ENCODE measurements at places on chromosomes 7 and 10.

DNA sequence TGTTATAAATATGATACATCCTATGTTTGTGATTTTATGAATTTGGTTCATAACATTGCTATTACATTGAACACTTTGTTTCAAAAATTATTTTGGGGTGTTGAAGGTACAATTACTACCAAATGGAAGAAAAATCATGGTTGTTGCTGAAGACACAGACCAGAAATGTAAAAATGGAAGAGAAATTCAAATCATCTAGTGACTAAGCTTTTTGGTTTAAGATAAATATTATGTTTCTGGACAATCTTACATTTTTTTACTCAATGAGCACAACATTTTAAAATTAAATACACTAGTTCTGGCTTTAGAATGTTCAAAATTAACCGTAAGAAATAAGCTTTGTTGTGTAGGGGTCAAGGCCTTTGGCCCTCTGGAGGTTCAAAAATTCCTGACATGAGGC, 82.7 kb downstream of the GNAT3 start:
- no peak for DNase-seq

DNA sequence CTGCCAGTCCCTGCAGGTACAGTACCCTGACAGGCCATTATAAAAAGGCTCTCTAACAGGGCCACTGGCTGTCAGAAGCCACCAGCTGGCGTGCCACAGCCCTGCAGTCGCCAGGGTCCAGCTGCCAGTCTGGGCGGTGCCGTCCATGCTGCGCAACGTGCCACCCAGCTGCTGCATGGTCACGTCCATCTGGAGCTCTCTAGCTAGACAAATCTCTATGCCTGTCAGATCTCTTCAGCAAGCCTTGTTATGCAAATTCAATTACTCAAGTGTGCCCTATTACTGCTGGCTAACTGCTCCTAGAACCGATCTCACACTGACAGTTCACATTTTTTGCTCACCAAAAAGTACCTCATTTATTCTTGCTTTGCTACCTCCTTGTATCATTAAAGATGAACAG, 75.9 kb downstream of the HIBADH start:
- no peak for DNase-seq

DNA sequence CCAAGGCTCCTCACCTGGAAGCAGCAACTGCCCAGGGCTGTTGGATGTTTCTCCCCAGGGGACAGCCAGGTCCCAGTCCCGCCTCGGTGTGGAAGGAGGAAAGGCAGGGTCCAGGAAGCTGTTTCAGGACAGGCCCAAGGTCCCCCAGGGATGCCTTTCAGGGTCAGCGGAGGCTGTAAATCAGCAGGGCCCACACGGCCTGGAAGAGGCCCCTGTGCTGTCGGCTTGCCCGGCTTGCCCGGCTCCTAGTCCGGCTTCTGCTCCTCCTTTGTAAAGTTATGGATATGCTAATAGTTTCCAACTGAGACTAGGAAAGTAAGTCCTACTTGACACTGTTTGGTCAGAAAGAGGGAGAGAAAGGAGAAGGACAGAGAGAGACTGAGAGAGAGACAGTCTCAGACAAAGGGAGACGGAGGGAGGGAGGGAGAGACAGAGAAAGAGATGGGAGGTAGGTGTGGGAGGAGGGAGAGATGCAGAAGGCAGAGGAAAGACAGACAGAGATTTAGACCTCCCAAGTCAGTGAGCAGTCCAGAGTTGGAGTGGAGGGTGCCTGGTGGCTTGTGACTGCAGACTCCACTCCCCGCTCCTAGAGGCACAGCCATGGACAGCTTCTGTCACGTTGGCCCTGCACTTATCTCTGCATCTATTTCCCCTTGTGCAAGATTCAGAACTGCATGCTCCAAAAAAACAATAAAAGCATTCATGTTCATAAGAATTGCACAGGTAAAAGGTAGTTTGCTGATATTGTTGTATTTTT, 10.5 kb downstream of the IKZF1 start:
- DNase-seq = no peak

DNA sequence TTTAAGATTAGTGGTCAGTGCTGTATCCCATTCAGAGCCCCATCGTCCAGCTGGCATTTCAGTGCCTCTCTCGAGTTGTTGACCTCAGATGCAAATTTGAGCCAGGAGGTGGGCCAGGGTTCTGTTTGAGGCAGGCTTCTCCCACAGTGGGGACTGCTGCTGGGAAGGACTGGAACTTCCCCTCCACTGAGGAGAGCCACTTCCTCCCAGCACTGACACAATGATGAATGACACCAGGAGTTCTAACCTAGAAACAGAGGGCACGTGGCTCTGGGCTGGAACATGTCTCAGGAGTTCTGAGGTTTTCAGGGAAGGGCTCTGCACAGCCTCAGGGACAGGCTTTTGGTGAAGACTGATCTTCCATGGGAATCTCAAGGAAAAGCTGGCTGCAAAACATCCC, 18.3 kb upstream of the BTBD16 start:
- no peak for DNase-seq

- no peak for DNase-seq
Measured at GRCh38 chr7:4784799-4785198, 9.4 kb downstream of the AP5Z1 start.

DNA sequence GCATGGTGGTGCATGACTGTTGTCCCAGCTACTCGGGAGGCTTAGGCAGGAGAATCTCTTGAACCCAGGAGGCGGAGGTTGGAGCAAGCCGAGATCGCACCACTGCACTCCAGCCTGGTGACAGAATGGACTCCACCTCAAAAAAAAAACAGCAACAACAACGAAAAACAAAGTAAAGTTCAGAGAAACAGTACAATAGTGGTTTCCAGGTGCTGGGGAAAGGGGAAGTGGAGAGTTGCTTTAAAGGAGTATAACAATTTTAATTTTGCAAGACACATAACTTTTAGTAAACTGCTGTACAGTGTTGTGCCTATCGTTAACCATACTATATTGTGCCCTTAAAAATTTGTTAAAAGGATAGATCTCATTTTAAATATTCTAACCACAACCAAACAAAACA, 662.7 kb upstream of the POT1 start:
- DNase-seq = no peak

GRCh38 chr10:103839872-103840739, 15.3 kb downstream of the SH3PXD2A start:
- no peak for DNase-seq

GRCh38 chr7:23357190-23358093, 58.3 kb downstream of the MALSU1 start:
- no peak for DNase-seq

DNA sequence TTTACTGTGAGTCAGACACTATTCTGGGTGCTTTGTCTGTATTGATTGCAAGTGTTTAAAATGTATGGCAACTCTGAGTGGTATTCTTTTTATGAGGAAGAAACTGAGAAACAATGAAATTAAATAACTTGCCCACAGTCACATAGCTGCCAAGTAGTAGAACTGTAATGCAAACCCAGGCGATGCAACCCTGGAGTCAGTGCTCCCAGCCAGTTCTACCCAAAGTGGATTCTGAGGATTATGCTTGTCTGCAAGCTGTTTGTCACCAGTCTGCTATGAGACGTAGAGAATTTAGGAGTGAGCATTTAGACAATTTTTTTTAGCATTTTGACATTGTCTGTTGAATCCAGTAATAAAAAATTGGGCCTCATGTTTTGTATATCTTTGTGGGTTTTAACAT, 306.0 kb upstream of the LRGUK start:
- no peak for DNase-seq

DNA sequence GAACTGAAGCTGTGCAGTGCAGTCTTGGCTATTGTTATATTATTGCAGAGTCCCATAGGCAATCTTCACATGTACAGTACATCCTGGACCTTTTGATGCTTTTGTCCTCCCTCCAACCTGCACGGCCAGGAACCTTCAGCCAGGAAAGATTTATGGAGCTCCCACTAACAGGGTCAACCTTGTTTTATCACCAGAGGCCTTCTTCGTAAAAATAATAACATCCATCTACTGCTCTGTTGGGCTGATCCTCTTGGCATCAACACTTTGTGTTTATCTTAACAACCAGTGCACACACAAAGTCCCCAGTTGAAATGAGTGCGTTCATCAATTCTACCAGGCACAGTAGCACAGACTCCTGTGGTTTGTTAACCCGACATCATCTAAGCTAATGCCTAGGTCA, 72.4 kb downstream of the AGMO start:
- DNase-seq = no peak

GRCh38 chr10:30404540-30404939, 29.4 kb upstream of the MAP3K8 start:
- no peak for DNase-seq

Measured in stimulated activated CD4-positive, alpha-beta T cell treated with anti-CD3 and anti-CD28 coated beads, Interleukin-1b, Interleukin-23, amount 100 ng/mL, for 1 hour (primary cell).